ENCODE measurements at places on chromosomes 2 and 18.

DNA sequence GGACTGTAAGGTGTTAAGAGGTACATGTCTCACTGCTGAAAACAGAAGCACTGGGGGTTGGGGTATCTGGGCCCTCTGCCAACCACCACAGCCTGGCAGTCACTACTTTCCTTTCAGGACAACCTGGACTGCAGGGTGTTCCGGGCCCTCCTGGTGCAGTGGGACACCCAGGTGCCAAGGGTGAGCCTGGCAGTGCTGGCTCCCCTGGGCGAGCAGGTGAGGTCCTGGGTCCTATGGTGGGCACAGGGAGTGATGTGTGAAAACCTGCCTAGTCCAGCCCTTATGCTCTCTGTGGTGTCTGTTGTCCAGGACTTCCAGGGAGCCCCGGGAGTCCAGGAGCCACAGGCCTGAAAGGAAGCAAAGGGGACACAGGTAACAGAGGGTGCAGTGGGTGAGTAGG is 40.0 kb downstream of the MARCO start:
- DNase-seq: no peak

- DNase-seq: no peak
Measured at GRCh38 chr18:5238371-5238976, 41.4 kb upstream of the AKAIN1 start.

- no peak for DNase-seq
Measured at GRCh38 chr2:148594216-148594615, 50.3 kb upstream of the EPC2 start.

GRCh38 chr2:198587741-198588140 is 783.3 kb downstream of the PLCL1 start:
- DNase-seq: no peak

GRCh38 chr2:189466656-189467055 is 25.4 kb downstream of the WDR75 start:
- no peak for DNase-seq

All from NCI-H2081 treated with DMSO at 0.1 percent for 48 hours (cell line).